ENCODE measurements at places on chromosomes 3 and 15. TPM values are rescaled to one million over a fixed set of nuclear protein-coding genes. Genes with fewer than 3 reads are reported as not detected.

The ESYT3 gene
- not detected for total RNA-seq

The SLC6A1 gene
- total RNA-seq, result not detected

The KPNA1 gene
- 67.4 TPM for total RNA-seq

The PTX3 gene
- total RNA-seq, result 0.22 TPM

The NIPA2 gene
- total RNA-seq, result 39.5 TPM

The MYO5C gene
- total RNA-seq, result 0.19 TPM

The SHISA5 gene
- 218 TPM for total RNA-seq

The TIMP4 gene
- total RNA-seq, result not detected

The TIMMDC1 gene
- total RNA-seq, result 80.9 TPM

The ZNF621 gene
- 23.7 TPM for total RNA-seq

The SHF gene
- 5.3 TPM for total RNA-seq

The ADAMTS17 gene
- 4.7 TPM for total RNA-seq

The NBEAL2 gene
- 147 TPM for total RNA-seq

The TLR9 gene
- total RNA-seq, result 2.3 TPM

The CCR9 gene
- 4.5 TPM for total RNA-seq

The NKIRAS1 gene
- 5.2 TPM for total RNA-seq

DNA sequence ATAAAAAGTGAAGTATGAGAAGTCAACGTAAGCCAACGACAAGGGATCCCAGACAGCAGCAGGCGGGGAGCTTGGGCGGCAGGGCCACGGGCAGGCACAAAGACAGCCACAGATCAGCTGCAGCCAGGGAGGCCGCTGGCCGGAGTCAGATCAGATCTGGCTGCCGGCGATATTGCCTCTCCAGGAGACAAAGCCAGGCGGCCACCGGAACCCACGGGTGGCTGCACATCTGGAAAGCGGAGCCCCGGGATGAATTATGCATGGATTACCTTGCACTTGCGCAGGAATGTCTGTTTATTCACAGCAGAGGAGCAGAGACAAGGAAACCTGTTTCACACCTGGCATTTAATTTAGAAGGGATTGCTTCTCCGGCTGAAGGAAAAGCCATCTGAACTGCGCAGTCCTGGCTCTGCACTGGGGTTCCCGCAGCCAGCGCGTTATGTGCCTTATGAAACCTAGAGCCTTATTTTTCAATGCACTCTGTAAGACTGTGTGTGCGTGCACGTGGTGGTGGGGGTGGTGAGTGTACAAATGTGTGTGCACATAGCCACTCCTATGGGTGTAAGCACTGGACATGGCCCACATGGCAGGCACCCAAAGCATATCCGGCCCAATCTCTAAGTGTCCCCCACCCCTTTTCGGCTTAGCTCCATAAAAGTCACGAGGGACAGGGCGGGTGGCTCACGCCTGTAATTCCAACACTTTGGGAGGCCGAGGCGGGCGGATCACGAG is 427.8 kb upstream of the MCTP2 start:
- no peak for DNase-seq

GRCh38 chr15:72162569-72162968 is 35.0 kb downstream of the GRAMD2A start:
- DNase-seq, result no peak

GRCh38 chr3:114706591-114707232 is 412.9 kb downstream of the TIGIT start:
- DNase-seq, result no peak

GRCh38 chr3:64918989-64919388 is 231.2 kb upstream of the ADAMTS9 start:
- no peak for DNase-seq

DNA sequence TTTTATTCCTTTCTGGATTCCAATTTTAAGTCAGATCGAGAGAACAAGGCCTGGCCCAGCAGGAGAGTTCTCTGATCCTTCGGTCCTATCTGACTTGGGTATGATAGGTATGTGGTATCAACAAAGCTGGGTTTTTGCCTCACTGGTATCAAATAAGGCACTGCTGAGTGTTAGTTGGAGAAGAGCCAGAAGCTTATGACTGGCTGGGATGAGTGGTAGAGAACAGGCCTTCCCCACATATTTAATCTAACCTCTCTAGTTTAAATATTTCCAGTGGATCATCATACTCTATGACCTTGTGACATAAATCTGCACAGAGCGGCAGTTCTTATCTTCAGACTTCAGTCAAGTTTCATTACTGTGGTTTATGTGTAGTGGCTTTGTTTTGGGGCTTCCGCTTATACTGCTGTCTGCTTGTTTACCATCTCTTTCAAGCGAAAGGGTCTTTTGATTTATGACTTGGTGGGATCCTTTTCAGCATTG is 164.5 kb downstream of the PTPRG start:
- DNase-seq, result no peak

GRCh38 chr3:157128771-157129681 is 30.9 kb downstream of the CCNL1 start:
- DNase-seq, result peak; percentile 47

DNA sequence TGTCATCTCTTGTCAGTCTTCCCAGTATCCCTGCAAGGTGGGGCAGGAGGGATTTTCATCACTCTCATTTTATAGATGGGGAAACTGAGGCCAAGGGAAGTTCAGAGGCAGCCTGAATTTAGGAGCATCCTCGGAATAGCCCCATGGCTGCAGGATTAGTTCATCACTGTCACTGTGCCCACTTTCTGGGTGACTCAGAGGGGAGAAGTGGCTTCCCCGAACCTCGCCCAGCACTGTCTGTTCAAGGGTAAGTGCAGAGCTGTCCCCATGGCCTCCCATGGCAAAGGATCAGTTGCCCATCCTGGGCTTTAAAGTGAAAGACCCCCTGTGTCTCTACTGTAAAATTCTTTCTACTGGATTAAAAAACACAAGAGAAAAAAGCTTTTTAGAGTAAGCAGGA is 60.0 kb upstream of the SEC13 start:
- no peak for DNase-seq

DNA sequence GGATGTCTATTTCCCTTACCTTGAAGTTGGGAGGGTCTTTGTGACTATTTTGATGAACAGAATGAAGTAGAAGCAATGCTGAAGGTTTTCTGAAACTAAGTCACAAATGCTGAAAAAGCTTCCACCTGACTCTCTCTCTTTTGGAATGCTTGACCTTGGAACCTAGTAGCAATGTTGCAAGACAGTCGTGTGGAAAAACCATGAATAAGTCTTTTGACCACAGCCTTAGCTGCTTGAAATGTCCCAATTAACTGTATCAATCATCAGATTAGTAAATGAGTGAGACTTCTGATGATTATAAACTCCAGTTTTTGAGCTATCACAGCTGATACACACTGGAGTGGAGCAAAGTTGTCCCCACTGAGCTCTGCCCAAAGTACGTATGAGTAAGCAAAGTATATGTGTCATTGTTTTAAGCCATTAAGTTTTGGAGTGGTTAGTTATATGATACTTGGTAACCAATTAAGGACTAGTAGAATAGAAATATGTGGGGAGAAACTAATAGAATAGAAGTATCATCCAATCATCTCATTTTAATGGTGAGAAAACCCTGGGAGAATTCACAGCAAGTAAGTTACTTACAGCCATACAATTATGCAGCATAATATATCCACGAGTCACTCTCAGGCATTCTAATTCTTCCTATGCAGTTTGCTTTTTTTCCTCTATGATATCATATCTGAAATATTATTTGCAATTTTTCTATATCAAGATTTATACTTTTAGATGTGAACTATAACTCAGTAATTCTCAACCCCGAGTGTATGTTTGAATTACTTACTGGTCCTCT is 1010.6 kb downstream of the ROBO2 start:
- DNase-seq, result no peak

DNA sequence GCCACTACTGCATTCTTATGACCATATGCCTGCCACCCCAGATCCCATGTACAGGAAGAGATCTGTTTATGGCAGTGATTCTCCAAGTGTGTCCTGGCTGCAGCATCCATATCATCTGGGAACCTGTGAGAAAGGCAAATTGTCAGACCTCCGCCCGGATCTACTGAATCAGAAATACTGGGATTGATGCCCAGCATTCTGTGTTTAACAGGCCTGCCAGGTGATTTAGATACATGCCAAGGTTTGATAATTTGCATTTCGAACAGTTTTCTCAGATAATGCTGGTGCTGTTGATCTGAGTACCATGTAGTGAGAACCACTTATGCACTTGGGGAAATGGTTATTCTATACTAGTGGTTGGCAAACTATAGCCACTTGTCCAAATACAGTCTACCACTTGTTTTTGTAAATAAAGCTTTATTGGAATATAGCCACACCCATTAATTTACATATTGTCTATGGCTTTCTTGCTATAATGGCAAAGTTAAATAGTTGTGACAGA is 165.4 kb downstream of the SSR3 start:
- DNase-seq, result no peak

DNA sequence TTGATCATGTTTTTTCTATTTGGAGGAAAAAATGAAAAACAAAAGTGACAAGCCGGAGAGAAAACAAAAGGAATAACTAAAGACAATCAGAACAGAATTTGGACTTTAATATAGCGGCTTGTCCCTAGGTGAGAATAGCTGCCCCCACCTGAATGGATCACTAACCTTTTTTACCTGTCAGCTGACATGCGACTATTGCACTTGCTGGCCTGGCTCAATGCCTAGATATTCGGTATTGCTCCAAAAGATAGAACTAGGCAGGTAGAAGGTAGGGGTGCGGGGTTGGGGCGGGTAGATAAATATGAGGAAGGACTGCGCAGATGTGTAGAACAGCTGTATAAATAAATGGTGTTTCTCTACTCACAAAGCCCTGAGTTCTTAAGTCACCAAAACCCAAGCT is 650 bp upstream of the MORC1 start:
- DNase-seq, result no peak

- DNase-seq, result no peak
These were observed at the start of gene SEMA6D for GRCh38 chr15:47717036-47717612. TSS of gene SEMA6D (plus strand) at chr15:47717505. CDS start at chr15:47759799, 42,294 bp downstream.

GRCh38 chr3:186400662-186401061 is 38.6 kb upstream of the DGKG start:
- DNase-seq, result no peak

- no peak for DNase-seq
These were observed 93.4 kb downstream of the PEX5L start for GRCh38 chr3:179943117-179943880.

- DNase-seq, result no peak
These were observed 173.6 kb downstream of the ZBTB20 start for GRCh38 chr3:114973536-114973935.

DNA sequence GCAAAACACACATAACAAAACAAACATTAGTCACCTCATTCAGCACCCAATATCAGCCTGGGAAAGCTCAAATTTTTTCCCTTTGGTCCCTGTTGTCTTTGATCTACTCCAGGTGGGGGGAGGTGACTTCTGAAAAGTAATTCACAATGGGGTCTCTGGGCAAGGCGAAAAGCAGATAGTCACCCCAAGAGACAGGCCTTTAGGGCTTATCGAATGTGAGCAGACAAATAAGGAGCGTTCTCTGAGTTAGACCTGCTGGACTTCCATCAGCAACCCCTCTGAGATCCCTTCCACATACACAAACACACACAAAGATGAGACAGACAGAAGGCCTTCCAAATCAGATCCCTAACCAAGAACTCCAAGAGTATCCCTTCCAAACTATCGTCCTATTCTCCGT is 171.0 kb upstream of the SMAD3 start:
- no peak for DNase-seq

DNA sequence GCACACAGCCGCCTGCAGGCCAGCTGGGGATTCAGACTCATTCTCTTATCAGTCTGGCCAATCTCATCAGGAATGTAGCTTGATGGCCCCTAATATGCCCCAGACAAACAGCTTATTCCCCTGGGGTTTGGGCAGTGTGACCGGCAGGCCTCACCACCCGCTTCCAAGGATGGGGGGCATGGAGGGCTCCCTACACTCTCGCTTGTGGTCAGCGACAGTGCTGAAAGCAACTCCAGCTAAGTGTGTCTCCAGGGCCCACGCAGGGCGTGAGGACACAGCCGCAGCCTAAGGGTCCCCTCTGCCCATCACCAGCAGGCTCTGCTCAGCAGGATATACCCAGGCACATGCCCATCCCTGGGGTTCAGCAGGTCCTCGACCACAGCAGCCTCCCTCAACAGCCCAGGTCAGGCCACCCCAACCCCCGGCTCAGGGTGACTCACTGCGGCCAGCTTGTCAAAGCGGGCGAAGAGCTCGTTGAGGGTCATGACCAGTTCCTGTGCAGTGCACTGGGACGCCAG is 116.7 kb downstream of the ADCY5 start:
- DNase-seq, result no peak

- DNase-seq, result no peak
These were observed 5.8 kb downstream of the MCM2 start for GRCh38 chr3:127604035-127604434.

- DNase-seq, result no peak
These were observed 1.3 kb downstream of the STT3B start for GRCh38 chr3:31534065-31534425.

- DNase-seq, result no peak
These were observed 252.2 kb downstream of the FAM43A start for GRCh38 chr3:194937882-194938321.

DNA sequence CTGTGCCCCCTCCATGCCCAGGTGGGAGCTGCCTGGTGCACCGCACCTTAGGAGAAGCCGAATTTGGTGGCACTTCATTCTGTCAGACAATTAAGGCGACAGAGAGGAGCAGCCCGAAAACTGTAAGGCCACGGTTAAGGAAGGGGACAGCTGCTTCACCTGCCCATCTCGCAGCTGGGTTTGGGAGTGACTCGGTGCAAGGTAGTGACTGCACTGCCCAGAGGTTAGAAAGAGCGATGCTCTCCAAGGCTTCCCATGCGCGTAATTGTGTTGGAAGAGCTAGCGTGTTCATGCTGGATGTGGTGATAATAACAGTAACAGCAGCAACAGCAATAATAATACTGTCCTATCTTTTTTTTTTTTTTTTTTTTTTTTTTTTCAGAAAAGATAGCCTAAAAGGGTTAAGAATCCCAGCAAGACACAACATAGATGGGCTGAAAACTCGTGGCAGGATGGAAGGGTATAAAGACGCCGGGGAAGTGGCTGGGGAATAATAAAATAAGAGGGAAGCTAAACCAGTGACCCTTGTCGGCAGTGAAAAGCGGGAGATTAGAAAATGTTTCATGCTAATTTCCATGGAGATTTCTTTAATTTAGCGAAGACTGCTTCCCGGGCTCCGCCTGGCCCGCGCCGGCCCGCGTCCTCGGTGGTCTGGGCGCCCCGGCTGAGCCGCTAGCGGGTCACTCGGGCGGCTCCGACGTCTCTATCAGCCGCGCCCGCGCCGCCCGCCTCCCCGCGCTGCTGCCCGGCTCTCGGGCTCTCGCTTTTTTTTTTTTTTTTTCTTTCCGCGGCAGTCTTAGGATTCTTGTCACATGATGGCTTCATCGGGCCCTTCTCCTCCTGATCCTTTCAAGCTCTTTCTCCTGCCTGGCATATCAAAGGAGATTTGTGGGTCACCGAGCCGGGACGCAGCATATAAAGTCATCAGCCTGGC is 617.1 kb downstream of the NR2F2 start:
- no peak for DNase-seq

DNA sequence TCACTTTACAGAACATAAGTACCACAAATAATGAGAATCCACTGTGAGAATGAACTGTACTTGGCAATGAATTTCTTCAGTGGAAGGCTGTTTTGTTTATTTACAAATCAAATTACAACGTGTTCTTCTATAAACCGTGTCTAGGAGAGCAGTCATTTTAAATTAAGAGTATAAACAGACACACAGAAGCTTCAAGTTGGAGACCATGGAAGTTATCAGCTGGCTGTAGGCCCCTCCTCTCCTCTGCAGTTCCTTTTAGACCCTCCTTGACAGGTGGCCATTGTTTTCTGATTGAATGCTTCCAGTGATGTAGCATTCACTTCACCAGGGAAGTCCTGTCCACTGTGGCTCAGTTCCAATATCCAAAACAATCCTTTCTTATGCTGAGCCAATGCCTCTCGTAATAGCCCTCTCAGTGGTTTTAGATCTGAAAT is 7.3 kb upstream of the MAPK6 start:
- no peak for DNase-seq

Data from CD4-positive, alpha-beta memory T cell (primary cell).